Esophagus squamous epithelium (tissue), 5 donors: ENCODE measurements at places on chromosomes 1 and 21.

DNA sequence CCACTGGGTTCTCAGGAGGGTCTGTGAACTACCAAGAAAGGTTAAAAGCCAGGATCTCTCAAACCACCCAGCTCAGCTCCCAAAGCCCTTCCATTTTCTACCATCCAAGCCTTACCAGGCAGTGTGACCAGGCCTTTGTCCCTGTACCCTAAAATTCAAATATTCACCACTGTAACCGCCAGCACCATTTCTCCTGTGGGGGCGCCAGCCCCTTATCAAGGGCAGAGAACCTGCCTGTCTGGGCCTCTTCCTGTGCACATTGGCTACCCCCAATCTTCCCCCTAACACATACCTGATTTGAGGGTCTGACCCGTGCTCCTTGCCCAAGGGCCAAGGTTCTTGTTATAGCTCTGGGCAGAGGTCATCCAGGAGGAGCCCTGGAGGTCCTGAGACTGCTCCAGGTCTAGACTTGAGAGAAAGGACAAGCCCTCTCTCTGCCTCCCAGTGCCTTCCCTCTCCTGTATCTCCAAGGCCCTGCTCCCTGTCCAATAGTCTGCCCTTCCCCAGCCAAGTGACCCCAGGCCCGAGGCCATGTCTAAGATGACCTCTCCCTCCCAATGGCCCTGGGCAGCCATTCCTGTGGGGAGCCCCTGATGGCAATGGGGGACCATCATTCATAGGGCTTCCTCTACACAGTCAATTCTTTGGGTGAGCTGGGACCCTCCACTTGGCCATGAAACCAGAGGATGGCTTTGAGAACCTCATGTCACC, 78.5 kb downstream of the FHAD1 start:
- no peak for DNase-seq
- H3K4me1 ChIP-seq = peaks cover 13% of the 10 kb centered on the region
- no peak overlapping the region for H3K27ac ChIP-seq
- H3K36me3 ChIP-seq = no peaks in the 10 kb centered on the region
- H3K27me3 ChIP-seq = no peaks in the 10 kb centered on the region

DNA sequence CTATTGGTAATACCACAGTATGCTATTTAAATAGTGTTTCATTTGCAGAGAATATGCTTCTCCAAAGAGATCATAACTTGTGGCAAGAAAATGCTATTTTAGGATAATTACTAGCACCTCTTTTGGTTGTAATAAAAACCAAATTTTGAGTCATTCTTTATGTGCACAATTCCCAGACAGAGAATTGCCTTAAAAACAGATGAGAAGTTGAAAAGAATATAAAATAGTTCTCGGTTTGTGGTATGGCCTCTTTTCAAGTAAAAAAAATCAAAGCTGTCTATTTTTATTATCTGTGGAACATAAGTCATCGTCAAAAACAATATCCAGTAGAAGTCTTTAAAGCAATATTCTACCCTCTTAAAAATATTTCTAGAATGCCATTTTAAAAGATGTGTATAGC, 185.9 kb downstream of the GREM2 start:
- H3K4me1 ChIP-seq = no peaks in the 10 kb centered on the region
- no peak overlapping the region for H3K27ac ChIP-seq
- no peaks in the 10 kb centered on the region for H3K27me3 ChIP-seq
- DNase-seq = no peak

DNA sequence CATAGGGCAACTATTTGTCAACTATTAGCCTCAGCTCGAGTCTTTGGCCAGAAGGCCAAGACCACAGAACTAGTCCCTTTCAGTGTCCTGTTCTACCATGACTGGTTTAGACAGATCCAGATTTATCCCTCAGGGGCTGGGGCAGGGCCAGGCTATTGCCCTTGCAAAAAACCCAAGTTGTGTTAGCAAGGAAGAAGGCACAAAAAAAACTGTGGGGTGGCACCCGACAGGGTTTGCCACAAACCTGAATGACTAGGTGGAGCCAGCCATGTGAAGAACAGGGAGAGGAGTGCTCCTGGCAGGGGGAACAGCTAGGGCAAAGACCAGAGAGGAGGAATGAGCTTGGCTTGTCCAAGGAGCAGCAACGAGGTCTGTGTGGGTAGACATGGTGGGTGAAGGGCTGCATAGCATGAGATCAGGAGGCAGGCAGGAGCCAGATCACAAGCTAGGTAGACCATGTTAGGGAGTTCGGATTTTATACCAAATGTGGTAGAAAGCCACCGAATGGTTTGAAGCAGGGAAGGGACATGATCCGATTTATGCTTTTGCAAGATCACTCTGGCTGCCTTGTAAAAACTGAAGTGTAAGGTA, 4.3 kb downstream of the DCST1 start:
- H3K27ac ChIP-seq = peak overlapping the region; percentile 92
- H3K4me1 ChIP-seq = peaks cover 63% of the 10 kb centered on the region
- no peak for DNase-seq
- no peaks in the 10 kb centered on the region for H3K36me3 ChIP-seq
- H3K4me3 ChIP-seq = no peak overlapping the region

DNA sequence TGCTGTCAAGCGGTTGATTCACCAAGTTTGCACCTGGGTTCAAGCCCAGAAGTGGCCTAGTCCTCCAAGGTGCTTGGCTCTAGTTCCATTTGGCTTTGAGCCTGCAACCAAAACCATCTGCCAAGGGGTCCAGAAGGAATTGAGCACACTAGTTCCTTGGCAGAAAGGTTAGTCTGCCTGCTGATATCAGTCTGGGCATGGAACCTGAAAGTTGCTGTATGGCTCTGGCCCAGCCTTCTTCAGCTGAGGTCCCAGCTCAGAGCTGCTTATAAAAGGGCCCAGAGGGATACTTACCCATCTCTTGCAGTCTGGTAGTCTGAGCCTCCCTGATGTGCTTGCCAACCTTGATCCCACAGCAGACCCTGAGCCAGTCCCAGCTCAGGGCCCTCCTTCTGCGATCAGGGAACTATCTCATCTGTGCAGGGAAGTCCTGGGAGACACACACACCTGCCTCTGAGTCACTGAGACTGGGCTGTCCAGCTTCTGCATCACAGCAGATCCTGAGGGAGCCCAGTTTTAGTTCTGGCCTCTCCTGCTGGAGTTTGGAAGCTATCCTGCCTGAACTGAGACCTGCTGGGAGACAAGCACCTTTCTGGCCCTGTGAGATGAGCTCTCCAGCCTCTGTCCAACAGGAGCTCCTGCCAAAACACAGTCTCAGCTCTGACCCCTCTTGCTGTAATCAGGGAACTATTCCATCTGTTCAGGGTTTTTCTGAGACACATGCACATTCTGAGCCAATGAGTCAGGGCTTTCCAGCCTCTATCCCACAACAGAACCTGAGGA, 75.8 kb downstream of the CTH start:
- H3K4me3 ChIP-seq = no peak overlapping the region
- H3K27ac ChIP-seq = no peak overlapping the region
- no peak for DNase-seq
- no peaks in the 10 kb centered on the region for H3K36me3 ChIP-seq
- H3K27me3 ChIP-seq = no peaks in the 10 kb centered on the region

DNA sequence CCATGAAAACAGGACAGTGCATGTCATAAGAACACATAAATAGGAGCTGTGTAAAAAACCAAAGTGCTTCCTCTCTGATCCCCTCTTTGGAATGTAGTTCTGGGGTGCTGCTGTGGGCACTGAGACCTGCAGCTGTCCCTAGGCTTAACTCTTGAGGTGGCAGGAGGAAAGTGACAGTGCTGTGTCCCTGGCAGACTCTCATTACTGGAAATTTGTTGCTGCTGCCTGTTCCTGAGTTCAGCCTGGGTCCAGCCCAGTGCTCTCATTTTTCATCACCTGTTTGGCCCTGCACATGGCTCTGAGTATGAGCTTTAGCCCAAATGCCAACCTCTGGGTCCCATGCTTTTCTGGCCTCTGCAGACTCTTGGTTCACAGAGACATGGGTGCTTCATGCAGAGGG, 329.3 kb downstream of the DSCAM start:
- no peaks in the 10 kb centered on the region for H3K36me3 ChIP-seq
- H3K27me3 ChIP-seq = no peaks in the 10 kb centered on the region

DNA sequence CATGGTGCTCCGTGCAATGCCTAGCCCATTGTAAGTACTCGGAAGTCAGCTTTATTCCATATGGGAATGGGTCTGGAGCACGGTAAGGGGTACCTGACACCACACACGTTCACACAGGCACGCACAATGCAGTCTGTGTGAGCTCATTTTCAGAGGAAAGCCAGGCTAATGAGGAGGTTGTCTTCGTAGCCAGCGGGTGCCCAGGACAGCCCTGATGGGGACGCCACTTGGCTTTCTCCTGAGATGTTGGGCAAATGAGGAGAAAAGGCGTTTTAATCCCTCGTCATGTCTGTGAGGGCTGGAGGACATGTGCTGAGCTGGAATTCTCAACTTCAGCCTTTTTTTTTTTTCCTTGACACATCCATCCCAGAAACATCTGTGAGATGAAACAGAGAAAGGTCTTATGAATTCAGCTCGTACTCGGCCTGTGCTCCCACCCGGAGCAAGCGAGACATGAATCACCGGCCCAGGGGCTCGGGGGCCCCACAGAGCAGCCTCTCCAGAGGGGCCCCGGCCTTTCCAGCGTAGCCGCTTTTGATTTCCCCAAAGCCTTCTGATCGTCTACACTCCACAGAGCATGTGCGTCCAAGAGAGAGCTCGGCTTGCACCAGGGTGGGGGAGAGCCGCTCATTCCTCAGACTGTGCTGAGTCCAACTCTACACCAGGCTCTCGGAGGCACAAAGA, 125.1 kb downstream of the EPHB2 start:
- no peak for DNase-seq
- no peaks in the 10 kb centered on the region for H3K27me3 ChIP-seq
- H3K4me3 ChIP-seq = no peak overlapping the region
- H3K36me3 ChIP-seq = no peaks in the 10 kb centered on the region

GRCh38 chr1:108049178-108049819, 84.3 kb upstream of the VAV3 start:
- no peaks in the 10 kb centered on the region for H3K27me3 ChIP-seq
- H3K4me1 ChIP-seq = peaks cover 51% of the 10 kb centered on the region

- no peaks in the 10 kb centered on the region for H3K27me3 ChIP-seq
- H3K4me3 ChIP-seq = no peak overlapping the region
- H3K27ac ChIP-seq = no peak overlapping the region
- no peak for DNase-seq
Observed at GRCh38 chr1:110321045-110321444, 18.1 kb upstream of the RBM15 start.

- H3K4me1 ChIP-seq = peaks cover 57% of the 10 kb centered on the region
- no peaks in the 10 kb centered on the region for H3K36me3 ChIP-seq
- DNase-seq = no peak
- H3K27ac ChIP-seq = no peak overlapping the region
- no peaks in the 10 kb centered on the region for H3K27me3 ChIP-seq
Observed at GRCh38 chr1:206110820-206111219, 6.4 kb downstream of the AVPR1B start.

- no peak for DNase-seq
- H3K4me1 ChIP-seq = no peaks in the 10 kb centered on the region
- H3K27me3 ChIP-seq = no peaks in the 10 kb centered on the region
- H3K27ac ChIP-seq = no peak overlapping the region
- no peak overlapping the region for H3K4me3 ChIP-seq
Observed at GRCh38 chr1:79595931-79596330, 589.4 kb upstream of the ADGRL4 start.

DNA sequence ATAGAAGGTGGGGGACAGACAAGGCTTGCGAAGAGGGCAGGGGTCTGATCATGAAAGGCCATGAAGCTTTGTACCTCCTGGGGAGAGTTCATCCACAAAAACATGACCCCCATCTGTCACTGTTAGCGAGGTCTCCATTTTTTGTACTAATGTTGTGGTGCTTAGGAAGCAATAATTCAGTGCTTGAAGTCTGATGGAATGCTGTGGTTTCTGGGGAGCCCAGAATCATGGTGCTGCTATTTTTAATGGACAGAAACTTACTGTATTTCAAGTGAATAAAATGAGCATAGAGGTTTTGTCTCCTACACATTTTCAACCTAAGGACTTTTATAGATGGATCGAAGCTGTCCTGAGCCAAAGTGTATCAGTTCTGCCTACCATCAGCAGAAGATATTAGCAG, 28.2 kb upstream of the RGL1 start:
- H3K27ac ChIP-seq = no peak overlapping the region
- no peak for DNase-seq
- no peaks in the 10 kb centered on the region for H3K36me3 ChIP-seq

GRCh38 chr1:117658676-117659075, 52.8 kb downstream of the TENT5C start:
- no peaks in the 10 kb centered on the region for H3K27me3 ChIP-seq
- no peak overlapping the region for H3K4me3 ChIP-seq
- H3K36me3 ChIP-seq = no peaks in the 10 kb centered on the region

- H3K27ac ChIP-seq = peak overlapping the region; percentile 68
- H3K27me3 ChIP-seq = no peaks in the 10 kb centered on the region
- peaks cover 32% of the 10 kb centered on the region for H3K4me1 ChIP-seq
- DNase-seq = no peak
- no peak overlapping the region for H3K4me3 ChIP-seq
- H3K36me3 ChIP-seq = peaks cover 59% of the 10 kb centered on the region
Observed at GRCh38 chr1:8013800-8014199, 12.3 kb downstream of the ERRFI1 start.

DNA sequence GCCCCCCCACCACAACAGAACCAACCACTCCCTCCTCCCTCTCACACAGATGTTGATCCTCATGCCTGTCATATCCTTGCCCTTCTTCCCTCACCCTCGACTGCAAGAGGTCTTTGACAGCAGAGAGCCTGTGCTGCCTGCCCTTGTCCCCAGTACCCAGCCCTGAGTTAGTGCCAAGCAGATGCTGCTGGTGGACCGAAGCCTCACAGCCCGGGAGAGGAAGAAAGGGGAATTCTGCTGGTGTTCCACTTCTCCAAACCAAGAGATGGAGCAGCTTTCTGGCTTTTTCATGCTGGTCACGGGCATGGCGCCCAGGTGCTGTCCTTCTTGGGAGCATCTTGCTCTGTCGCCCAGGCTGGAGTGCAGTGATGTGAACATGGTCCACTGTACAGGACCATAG, 69.1 kb downstream of the SLC66A1 start:
- H3K4me1 ChIP-seq = peaks cover 13% of the 10 kb centered on the region
- H3K36me3 ChIP-seq = peaks cover 92% of the 10 kb centered on the region
- no peak overlapping the region for H3K27ac ChIP-seq
- H3K27me3 ChIP-seq = no peaks in the 10 kb centered on the region
- H3K4me3 ChIP-seq = no peak overlapping the region

DNA sequence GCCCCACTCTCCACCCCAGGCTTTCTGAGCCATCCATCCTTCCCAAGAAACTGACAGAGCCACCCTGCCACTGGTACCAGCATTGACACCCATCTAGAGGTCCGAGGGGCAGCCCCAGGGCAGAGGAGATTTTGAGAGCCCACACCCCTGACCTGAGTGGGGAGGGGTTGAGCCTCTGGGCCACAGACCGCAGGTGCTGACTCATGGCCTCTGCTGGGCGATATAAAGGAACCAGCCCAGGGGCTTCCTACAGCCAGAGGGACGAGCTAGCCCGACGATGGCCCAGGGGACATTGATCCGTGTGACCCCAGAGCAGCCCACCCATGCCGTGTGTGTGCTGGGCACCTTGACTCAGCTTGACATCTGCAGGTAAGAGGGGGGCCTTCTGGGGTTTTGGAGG, at the start of gene PADI4:
Gene PADI4 (plus strand): TSS at position 252 of the 400 bp plus-strand sequence. CDS start 26 bp downstream, at position 278.
- no peak within 1 kb of the TSS for H3K4me3 ChIP-seq
- H3K27ac ChIP-seq = no peak within 1 kb of the TSS
- H3K4me1 ChIP-seq = peaks cover 43% of the 10 kb centered on the region
- DNase-seq = no peak
- no peaks in the 10 kb centered on the region for H3K36me3 ChIP-seq

GRCh38 chr21:34690041-34690792, 21.4 kb downstream of the CLIC6 start:
- H3K4me1 ChIP-seq = peaks cover 73% of the 10 kb centered on the region
- DNase-seq = no peak
- H3K27me3 ChIP-seq = no peaks in the 10 kb centered on the region
- H3K4me3 ChIP-seq = no peak overlapping the region
